ENCODE measurements at places on chromosomes 6 and 20. TPM values are rescaled to one million over a fixed set of nuclear protein-coding genes. Genes with fewer than 3 reads are reported as not detected.
A peak's percentile ranks its signal among the peaks of the same experiment; 100 is the strongest.

- H3K36me3 ChIP-seq, result no peaks in the 10 kb centered on the region
- H3K27ac ChIP-seq, result no peak overlapping the region
- no peak overlapping the region for H3K4me3 ChIP-seq
- H3K27me3 ChIP-seq, result peaks cover 11% of the 10 kb centered on the region
- H3K4me1 ChIP-seq, result no peaks in the 10 kb centered on the region
Observed at GRCh38 chr20:50992336-50992732, 30.6 kb downstream of the KCNG1 start.

- H3K27me3 ChIP-seq, result no peaks in the 10 kb centered on the region
- no peak for DNase-seq
- no peaks in the 10 kb centered on the region for H3K36me3 ChIP-seq
- H3K4me1 ChIP-seq, result no peaks in the 10 kb centered on the region
- no peak overlapping the region for H3K27ac ChIP-seq
Observed at GRCh38 chr20:18240997-18241396, 47.3 kb upstream of the ZNF133 start.

DNA sequence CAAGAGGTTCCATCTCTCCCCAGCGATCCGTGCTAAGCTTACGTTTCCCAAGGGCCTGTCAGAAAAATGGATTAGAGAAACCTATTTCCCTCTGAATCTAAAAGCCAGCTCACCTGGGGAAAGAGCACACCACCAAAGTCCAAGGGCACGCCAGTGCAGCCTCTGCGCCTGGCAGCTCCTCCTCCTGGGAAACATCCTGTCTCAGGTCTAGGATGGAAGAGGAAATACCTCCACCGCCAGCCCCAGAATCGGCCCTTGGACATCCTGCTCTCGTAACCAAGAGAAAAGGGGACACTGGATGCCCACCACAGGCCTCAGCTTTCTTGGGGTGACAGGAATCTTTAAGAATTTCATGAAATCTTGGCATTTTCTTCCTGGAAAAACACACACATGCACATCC is 18.7 kb downstream of the RAMACL start:
- no peaks in the 10 kb centered on the region for H3K27me3 ChIP-seq
- no peaks in the 10 kb centered on the region for H3K36me3 ChIP-seq
- no peak for DNase-seq
- no peak overlapping the region for H3K4me3 ChIP-seq
- no peaks in the 10 kb centered on the region for H3K4me1 ChIP-seq
- no peak overlapping the region for H3K27ac ChIP-seq

DNA sequence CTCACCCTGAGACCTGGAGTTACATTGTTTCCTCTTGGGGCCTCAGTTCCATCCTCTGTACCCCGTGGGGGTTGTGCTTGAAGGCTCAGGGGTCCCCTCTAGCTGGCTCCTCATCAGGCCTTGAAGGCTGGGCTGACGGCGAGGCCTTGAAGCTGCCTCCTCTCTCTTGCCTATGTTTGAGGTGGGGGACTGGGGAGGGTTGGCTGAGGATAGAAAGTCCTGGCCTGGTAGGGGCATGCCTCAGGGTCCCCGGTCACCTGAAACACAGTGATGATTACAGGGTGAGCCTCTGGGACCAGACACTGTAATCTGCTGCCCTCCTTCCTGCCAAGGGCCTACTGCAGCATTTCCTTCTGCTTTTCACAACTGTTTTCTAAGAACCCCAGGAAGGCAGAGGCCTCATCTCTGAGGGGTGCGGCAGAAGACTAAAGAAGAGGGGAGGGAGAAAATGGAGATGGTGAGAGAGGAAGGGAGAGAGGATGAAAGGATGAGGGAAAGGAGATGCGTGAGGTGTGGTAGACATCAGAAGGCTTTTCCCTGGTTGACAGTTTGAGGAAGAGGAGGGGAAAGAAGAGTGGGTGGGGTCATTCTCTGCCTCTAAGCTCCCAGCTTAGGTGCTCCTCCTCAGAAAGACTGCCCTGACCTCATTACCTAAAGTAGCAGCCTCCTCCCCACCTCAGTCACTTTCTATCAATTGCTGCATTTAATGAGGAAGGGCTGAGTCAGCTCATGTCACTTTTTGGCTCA is 29.7 kb downstream of the VEGFA start:
- peak overlapping the region; percentile 63 for H3K27ac ChIP-seq
- DNase-seq, result no peak
- peaks cover 17% of the 10 kb centered on the region for H3K4me1 ChIP-seq

DNA sequence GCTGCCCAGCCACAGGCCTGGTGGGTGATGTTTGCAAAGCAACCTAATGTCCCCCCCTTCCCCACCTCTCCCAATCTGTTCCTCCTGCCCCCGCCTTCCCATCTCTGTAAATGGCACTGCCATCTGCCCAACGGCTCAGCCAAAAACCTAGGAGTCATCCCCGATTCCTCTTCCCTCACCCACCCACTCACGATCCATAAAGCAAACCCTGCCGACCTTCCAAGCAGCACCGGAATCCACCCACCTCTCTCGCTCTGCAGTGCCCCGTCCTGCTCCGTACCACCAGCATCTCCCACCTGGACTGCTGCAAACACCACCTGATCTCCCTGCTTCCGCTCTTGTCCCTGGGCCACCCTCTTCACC is 37.6 kb downstream of the SULF2 start:
- H3K4me3 ChIP-seq, result no peak overlapping the region
- no peaks in the 10 kb centered on the region for H3K27me3 ChIP-seq
- no peaks in the 10 kb centered on the region for H3K4me1 ChIP-seq
- no peak overlapping the region for H3K27ac ChIP-seq
- no peaks in the 10 kb centered on the region for H3K36me3 ChIP-seq

- H3K27ac ChIP-seq, result no peak overlapping the region
- no peaks in the 10 kb centered on the region for H3K27me3 ChIP-seq
- no peaks in the 10 kb centered on the region for H3K36me3 ChIP-seq
- H3K4me3 ChIP-seq, result no peak overlapping the region
Observed at GRCh38 chr20:57913156-57913930, 203.5 kb upstream of the PMEPA1 start.

DNA sequence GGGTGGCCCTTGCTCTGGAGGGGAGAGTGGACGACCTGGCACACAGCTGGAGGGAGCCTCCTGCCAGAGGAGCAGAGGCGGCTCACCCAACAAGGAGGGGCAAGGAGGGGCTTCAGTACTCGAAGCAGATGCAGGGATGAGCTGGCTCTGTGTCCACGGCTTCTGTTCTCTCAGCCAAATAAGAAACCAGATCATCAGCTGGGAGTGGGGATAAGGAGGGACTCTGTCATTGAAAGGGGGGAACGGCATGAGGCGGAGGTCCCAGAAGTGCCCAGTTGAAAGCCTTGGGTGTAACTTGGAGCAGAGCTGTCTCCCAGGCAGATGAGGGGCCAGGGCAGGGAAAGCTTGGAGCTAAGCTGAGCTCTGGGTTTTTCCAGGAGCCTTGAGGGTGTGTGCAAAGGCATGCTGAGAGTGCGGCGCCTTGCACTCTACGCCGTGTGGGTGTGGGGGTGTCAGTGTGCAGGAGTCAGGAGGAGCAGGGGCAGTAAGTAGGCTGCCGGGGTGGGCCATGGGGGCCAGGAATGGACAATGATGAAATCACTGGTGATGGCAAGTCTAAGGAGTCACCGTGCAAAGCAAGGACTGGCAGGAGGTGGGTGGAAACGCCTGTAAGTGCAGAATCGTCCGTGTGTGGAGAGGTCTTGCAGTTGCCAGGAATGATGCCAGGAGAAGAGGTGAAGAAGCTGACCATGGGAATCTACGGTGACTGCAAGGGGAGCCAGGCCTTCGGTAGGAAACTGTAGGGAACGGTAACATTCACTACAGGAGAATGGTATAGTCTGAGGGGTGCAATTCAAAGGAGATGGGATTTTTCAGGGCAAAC is 85.4 kb upstream of the FOXQ1 start:
- DNase-seq, result no peak
- H3K4me3 ChIP-seq, result no peak overlapping the region
- no peaks in the 10 kb centered on the region for H3K27me3 ChIP-seq

DNA sequence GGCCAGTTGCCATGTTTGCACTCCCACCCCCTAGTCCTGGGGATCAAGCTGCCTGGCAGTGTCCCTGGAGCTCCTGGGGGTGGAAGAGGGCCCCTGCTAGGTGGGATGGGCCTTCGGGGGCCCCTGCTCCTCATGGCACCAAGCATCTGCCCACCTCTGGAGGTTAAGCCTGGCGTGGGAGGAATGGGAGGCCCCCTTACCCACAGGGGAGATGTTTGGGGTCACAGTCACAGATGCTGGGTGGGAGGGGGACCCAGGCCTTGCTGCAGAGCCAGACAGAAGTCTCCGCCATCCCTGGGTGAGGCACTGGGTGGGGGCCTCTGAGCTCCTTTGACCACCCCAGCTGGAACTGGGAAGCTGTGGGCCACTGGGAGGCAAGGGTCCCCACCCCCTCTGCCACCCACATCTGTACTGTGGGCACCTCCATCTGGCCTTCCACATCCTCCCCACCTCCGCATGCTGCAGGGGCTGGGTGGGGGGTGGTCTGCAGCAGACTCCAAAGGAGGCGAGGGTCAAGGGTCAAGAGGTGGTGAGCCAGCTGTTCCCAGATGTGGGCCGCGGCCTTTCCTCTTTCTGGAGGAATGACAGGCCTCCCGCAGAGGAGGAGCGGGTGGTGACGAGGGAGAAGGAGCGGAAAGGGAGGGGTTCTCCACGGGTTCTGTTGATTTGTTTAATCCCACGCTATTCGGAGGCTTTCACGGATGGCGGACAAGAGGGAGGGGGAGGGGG is 41.5 kb downstream of the YTHDF1 start:
- no peak overlapping the region for H3K27ac ChIP-seq
- peaks cover 71% of the 10 kb centered on the region for H3K27me3 ChIP-seq
- no peak for DNase-seq
- H3K4me3 ChIP-seq, result no peak overlapping the region
- H3K36me3 ChIP-seq, result no peaks in the 10 kb centered on the region

DNA sequence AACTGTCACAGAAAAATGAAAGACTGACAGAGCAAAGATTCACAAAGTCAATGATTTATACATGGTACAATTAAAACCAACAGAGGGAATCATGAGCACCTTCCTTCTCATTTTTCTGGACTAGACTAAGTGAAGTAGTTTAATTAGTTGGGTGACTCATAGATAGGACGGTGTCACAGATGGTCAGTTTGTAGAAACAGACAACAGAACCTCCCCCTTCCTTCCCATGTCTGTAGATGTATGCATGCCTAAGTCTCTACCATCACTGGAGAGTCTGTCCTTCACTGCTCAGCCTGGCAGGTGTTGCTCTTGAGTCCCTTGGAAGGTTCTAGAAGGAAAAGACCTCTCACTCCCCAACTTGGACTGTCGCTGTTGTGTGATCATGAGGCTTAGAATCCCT is 75.4 kb upstream of the EEF1E1 start:
- H3K27me3 ChIP-seq, result no peaks in the 10 kb centered on the region
- no peak overlapping the region for H3K4me3 ChIP-seq
- no peak overlapping the region for H3K27ac ChIP-seq
- H3K4me1 ChIP-seq, result no peaks in the 10 kb centered on the region
- no peak for DNase-seq

DNA sequence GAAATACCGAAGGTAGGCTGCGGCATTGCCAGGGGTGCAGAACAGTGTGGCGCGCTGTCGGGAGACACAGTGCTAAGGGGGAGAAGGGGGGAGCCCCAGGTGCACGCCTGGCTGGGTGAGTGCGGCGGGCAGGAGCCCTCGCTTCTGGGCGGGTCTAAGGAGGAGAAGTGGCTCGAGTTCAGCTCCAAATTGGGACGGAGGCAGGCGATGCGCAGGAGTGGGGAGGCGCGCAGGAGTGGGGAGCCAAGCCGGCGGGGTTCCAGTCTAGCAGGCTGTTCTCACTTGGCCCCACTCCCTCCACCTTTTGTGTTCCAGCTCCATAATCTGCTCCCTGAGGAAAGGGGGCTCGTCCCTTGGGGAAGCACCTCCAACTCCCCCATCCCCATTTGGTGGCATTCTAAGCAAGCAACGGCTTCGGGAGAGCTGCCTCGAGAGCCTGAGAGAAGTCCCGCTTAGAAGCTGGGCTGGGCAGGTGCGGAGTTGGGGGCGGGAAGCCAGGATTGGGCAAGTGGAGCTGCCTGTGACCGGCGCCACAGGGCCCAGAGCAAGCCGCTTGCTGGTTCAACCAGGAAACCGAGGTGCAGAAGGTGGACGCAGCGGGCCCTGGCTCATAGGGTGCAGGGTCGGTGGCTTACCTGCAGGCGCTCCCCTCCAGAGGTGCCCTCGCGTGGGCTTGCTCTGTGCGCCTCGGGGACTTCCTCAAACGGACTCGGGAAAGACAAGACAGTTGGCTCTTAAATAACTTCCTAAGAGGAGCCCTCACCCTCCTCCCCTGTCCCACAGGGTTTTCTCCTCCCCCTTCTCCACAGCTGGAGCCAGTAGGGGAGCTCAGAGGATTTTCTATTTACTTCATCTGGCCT is at the start of gene F13A1:
Gene F13A1, minus strand, starts transcription at position 711 of the 860 bp plus-strand sequence. CDS start 1,998 bp downstream, outside the sequence.
- no peak for DNase-seq
- H3K27ac ChIP-seq, result peak within 1 kb of the TSS; percentile 58
- H3K36me3 ChIP-seq, result no peaks in the 10 kb centered on the region
- H3K4me1 ChIP-seq, result no peaks in the 10 kb centered on the region

GRCh38 chr6:119541132-119541905 is 191.8 kb upstream of the MAN1A1 start:
- DNase-seq, result no peak
- H3K4me3 ChIP-seq, result no peak overlapping the region
- H3K36me3 ChIP-seq, result no peaks in the 10 kb centered on the region
- H3K27me3 ChIP-seq, result no peaks in the 10 kb centered on the region
- no peak overlapping the region for H3K27ac ChIP-seq

GRCh38 chr6:9307786-9308185 is 872.4 kb upstream of the SLC35B3 start:
- no peaks in the 10 kb centered on the region for H3K36me3 ChIP-seq
- H3K4me3 ChIP-seq, result no peak overlapping the region
- no peak for DNase-seq
- no peaks in the 10 kb centered on the region for H3K4me1 ChIP-seq
- H3K27ac ChIP-seq, result no peak overlapping the region
- H3K27me3 ChIP-seq, result no peaks in the 10 kb centered on the region

DNA sequence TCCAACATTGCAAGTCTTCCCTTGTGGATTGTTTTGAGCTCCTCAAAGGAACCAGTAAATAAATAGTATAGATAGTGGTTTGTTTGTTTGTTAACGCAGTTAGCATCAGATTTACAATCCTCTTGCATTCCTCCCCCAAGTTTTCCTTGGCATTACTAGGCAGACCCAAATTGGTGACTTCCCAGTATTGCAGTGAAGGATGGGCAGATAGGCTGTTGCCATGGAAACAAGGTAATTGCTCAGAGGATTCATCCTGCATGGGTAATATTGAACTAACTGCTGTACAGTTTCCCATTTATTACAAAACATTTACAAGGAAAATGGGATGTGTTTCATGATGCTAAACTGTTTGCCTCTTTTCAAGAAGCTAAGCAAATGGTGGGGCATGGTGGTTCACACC is 477.2 kb downstream of the EPM2A start:
- no peak overlapping the region for H3K27ac ChIP-seq
- H3K36me3 ChIP-seq, result no peaks in the 10 kb centered on the region
- H3K4me1 ChIP-seq, result no peaks in the 10 kb centered on the region
- DNase-seq, result no peak
- no peak overlapping the region for H3K4me3 ChIP-seq

DNA sequence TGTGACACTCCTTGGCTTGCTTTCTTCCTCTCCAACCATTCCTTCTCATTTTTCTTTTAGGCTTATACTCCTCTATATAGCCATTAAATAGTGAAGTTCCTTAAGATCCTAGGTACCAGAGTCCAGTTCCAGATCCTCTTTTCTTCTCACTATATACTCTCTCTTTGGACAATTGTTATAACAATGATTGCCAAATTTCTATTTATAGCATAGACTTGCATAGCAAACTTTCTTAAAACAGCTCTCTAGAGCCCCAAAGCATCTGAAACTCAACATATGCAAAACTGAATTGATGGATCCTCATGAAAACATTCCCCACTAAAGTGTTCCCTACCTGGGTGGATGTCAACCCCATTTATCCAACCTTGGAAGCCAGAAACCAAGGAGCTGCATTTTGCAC is 13.4 kb downstream of the PHIP start:
- no peak overlapping the region for H3K27ac ChIP-seq
- no peaks in the 10 kb centered on the region for H3K27me3 ChIP-seq
- H3K36me3 ChIP-seq, result peaks cover 10% of the 10 kb centered on the region
- H3K4me3 ChIP-seq, result no peak overlapping the region

ANGPT4 gene
- 0.06 TPM for total RNA-seq

LHFPL5 gene
- not detected for total RNA-seq

SALL4 gene
- 0.57 TPM for total RNA-seq
